T1000 (cell line): ENCODE measurements at places on chromosomes 16 and 17.

GRCh38 chr16:74563828-74564263, 43.1 kb downstream of the GLG1 start:
- no peak for DNase-seq

GRCh38 chr17:62999736-63000135, 33.7 kb downstream of the TANC2 start:
- DNase-seq = no peak

DNA sequence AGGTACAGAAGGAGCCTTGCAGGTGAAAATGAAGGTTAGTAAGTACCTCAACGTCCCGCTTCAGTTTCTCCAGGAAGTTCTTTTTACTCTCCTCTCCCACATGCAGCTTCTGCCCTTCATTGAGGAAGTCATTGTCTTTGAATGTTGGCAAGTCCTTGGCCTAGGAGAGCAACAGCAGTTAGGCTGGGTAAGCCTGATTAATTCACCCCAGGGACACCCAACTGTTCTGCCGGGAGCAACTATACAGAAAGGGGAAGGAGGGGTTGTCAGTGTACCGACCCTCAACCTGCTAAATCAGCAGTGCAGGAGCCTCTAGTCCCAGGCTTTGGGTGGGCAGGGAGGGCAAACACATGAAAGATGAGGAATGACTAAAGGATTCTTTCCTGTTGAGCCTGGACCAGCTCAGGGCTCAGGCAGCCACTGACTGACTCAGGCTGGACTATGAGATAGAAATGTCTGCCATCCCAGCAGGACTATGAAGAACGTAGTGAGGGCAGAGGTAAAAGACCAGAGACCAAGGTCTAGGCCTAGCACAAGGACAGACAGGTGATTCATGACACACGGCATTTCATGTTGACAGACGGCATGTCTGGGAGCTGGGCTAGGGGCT, 21.6 kb downstream of the PIP4K2B start:
- DNase-seq = no peak

GRCh38 chr16:84611041-84611440, 6.8 kb downstream of the COTL1 start:
- DNase-seq = no peak

- DNase-seq = peak; percentile 56
These were observed 28.7 kb upstream of the MILR1 start for GRCh38 chr17:64420143-64420670.

DNA sequence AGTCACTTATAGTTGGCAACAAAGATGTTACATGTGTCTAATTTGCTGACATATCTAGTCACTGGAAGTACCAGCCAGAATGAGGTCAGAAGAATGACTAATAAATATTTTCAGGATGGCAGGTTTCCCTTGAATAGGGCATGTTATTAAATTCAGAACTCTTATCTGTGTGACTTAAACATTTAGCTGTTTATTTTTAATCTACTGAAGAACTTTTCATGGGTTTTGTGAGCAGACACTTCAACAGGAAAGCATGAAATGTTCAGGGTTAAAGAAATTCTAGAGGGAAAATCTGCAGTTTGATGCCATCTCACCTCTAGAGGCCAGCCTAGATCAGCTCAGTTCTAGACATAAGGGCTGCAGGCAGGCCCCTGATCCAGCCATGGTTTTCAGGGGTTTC, 13.2 kb downstream of the JPT2 start:
- DNase-seq = no peak

- no peak for DNase-seq
These were observed 52.1 kb downstream of the KLHDC4 start for GRCh38 chr16:87713451-87714229.

DNA sequence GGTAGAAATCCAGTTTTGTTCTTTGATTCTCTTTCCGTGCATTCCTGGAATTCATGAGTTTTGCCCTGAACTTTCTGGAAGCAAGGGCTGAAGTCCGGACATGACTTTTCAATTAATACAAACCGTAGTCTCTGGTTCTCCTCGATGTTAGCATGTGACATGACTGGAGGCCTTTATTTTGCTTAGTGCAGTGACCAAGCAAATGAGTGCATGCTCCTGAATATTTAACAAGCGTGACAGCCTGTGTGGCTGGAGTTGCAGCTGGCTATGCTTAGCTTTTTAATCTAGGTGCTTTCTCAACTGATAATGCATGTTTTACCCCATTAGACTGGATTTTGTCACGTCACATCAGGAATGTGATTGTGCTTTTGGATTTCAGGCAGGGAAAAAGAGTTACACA, 302.1 kb downstream of the MAP2K6 start:
- DNase-seq = no peak

DNA sequence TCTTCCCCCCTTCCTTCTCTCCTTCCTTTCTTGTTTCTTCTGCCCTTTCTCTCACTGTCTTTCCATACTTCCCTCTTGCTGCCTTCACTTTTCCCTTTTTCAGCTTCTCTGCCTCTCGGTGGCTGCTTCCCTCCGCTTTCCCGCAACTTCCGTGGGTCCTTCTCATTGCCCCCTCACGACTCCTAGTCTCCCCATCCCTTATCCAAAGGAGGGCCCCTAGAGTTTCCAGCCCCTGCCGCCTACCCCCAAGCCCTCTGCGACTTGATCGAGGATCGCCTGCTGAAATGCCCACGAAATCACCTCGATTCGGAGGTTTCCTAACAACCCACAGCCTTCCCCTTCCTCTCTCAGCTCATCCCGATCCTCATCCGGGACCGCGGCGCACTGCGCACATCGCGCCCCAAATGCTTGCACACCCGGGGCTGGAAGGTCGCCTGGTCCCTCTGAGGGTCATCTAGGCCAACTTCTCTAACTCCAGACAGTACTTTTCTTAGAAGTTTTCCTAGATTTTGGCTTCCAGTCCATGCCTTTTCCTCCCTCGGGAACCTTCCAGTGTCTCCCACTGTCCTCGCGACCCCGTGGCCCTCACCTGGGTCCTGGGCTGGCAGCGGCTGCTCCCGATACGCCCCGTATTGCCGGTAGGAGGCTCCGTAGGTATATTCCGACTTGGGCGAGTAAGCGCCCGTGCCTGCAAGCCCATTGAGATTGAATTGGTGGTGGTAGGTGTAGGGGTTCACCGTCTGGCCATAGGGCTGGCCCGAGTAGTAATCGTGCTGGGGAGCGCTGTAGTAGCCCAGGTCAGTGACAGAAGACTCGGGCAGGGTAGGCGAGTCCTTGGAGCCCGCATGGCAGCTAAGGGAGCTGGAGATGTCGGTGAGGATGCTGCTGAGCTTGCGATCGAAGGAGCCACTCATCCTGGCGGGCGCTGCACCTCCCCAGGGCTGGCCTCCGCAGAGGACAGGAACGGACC, 654 bp downstream of the DLX3 start:
- DNase-seq = no peak

DNA sequence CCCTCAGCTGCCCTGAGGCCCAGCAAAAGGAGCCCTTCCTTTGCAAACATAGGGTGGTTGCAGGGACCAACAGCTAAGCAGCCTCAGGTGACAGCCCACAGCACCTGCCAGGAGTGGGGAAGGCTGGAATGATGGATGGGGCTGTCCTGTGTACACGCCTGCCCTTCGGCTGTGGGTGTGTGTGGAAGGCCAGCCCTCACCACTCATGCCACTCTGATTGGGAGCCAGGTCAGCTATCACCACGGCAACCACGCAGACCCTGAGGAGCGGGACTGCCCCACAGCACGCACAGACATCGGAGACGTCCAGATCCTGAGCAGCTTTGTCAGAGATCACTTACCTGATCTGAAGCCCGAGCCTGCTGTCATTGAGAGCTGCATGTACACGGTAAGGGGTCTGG, 11.9 kb downstream of the PIPOX start:
- no peak for DNase-seq

- no peak for DNase-seq
These were observed at the start of gene EFCAB5 for GRCh38 chr17:29941334-29941733. TSS of gene EFCAB5 (plus strand) at chr17:29941634. CDS start at chr17:29941797, 163 bp downstream.

- no peak for DNase-seq
These were observed 20.5 kb upstream of the FAAP100 start for GRCh38 chr17:81572563-81573168.

GRCh38 chr17:80935526-80935925, 56.1 kb upstream of the CHMP6 start:
- DNase-seq = no peak
